ENCODE measurements at places on chromosomes 7 and 10.

- DNase-seq = no peak
These were observed 278.2 kb upstream of the IMMP2L start for GRCh38 chr7:111840528-111840927.

GRCh38 chr7:14191686-14192098 lies 202.2 kb upstream of the ETV1 start:
- DNase-seq = no peak

- no peak for DNase-seq
These were observed 39.2 kb downstream of the WBP1L start for GRCh38 chr10:102782673-102783551.

- no peak for DNase-seq
These were observed 19.9 kb downstream of the ABRAXAS2 start for GRCh38 chr10:124821520-124821919.

- no peak for DNase-seq
These were observed 113.5 kb downstream of the PLCE1 start for GRCh38 chr10:94107191-94107590.

DNA sequence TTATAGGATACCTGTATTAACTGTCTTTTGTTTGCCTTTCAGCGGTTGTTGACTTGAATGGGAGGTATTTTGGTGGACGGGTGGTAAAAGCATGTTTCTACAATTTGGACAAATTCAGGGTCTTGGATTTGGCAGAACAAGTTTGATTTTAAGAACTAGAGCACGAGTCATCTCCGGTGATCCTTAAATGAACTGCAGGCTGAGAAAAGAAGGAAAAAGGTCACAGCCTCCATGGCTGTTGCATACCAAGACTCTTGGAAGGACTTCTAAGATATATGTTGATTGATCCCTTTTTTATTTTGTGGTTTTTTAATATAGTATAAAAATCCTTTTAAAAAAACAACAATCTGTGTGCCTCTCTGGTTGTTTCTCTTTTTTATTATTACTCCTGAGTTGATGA lies 26.6 kb downstream of the RBM17 start:
- DNase-seq = no peak

DNA sequence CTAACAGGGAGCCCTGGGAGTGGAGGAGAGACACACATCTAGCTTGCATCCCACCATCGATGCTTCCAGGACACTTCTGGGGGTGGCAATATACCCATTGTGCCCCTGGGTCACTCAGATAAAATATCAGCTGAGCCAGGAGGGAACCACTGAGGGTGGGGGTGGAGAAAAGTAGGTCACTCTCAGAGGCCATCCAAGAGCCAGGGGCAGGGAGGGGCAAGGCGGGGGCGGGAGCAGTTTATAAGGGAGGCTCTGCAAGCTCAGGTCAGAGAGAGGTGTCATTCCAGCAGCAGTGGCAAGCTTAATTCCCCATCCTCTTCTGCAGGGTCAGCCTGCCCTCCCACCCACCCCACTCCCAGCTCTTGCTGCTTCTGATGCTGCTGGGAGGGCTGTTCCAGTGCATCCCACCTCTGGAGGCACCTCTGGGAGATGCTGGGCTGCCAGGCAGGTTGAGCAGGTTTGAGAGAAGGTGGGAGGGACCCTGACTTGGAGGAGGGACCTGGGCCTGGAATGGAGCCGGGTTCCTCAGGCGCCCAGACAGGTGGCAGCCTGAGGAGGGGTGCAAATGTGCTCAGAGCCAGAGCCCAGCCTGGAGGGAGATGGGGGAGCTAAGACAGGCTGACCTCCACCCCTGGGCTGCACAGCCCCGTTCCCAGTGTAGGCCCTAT lies 20.1 kb upstream of the TLX1 start:
- DNase-seq = no peak

DNA sequence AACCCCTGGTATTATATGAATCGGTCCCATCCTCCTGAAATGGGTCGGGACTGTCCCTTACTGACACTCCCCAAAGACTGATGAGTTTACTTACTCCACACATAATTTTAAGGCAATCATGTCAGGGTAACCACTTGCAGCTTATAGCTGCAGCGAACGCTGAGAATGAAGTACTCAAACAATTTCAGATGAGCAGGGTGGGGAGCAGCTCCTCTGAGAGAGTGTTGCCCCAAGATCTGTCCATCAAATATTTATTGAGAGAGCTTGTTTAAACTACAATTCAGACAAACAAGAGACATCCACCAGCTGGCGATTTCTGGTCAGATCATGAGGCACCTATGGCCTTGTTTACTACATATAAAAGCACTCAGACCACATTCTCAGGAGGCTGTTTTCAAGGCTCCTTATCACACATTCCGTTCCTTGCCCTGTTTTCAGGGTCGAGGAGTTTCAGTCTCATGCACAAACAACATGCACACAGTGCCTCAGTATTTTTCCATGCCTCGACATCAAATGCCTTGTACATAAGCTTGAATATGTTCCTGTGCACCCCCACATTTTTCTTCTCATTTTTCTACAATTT lies 80.1 kb downstream of the THSD7A start:
- no peak for DNase-seq

DNA sequence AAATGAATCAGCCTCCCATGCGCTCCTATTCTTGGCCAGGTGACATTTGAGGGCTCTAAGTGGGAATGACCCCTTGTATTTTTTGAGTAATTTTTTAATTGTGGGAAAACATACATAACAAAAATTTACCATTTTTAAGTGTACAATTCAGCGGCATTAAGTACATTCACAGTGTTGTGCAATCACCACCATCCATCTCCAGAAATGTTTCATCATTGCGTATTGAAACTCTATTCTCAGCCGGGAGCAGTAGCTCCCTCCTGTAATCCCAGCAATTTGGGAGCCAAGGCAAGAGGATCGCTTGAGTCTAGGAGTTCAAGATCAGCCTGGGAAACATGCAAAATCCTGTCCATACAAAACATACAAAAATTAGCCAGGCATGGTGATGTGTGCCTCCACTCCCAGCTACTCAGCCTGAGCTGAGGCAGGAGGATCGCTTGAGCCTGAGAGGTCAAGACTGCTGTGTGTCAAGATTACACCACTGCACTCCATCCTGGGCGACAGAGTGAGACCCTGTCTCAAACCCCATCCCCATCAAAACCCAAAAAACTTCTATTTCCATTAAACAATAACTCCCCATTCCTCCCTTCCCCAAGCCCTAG lies 2.5 kb downstream of the ANTXRL start:
- no peak for DNase-seq

- no peak for DNase-seq
These were observed 41.5 kb downstream of the TPST1 start for GRCh38 chr7:66246554-66247171.

GRCh38 chr7:104627516-104627915 lies 299.1 kb downstream of the LHFPL3 start:
- DNase-seq = no peak

- no peak for DNase-seq
These were observed 102.5 kb upstream of the APBB1IP start for GRCh38 chr10:26335574-26336093.

GRCh38 chr7:95822717-95823116 lies 50.4 kb downstream of the DYNC1I1 start:
- DNase-seq = no peak

DNA sequence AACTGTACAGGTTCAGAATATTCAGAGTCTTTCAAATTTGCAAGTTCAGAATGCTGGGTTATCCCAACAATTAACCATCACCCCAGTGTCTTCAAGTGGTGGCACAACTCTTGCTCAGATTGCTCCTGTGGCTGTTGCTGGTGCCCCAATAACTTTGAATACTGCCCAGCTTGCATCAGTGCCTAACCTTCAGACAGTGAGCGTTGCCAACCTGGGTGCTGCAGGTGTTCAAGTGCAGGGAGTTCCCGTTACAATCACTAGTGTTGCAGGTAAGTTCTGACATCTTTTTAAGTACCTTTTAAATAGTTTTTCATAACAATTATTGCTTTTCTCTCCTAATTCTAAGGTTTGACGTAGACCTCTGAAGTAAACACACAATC lies 2.7 kb downstream of the SP4 start:
- no peak for DNase-seq

DNA sequence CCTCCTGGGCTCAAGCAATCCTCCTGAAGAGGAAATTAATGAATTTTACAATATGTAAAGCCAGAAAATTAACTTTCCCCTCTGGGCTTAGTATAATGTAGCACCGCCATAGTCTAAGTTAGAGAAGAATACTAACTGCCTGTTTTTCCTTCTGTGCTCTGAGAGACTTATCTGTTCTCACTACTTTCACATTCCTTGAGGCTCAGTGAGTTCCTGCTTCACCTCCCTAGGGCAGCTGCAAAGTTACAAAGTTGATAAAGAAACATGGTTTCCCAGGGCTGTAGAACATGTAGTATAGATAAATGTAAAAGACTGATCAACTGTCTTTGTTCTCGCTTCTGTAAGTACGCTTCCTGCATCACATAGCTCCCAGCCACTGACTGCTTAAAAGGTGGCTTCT lies 16.0 kb upstream of the OLAH start:
- DNase-seq = no peak

GRCh38 chr10:96675846-96676245 lies 44.5 kb downstream of the PIK3AP1 start:
- no peak for DNase-seq

- no peak for DNase-seq
These were observed 71.2 kb upstream of the DIP2C start for GRCh38 chr10:760622-761021.

DNA sequence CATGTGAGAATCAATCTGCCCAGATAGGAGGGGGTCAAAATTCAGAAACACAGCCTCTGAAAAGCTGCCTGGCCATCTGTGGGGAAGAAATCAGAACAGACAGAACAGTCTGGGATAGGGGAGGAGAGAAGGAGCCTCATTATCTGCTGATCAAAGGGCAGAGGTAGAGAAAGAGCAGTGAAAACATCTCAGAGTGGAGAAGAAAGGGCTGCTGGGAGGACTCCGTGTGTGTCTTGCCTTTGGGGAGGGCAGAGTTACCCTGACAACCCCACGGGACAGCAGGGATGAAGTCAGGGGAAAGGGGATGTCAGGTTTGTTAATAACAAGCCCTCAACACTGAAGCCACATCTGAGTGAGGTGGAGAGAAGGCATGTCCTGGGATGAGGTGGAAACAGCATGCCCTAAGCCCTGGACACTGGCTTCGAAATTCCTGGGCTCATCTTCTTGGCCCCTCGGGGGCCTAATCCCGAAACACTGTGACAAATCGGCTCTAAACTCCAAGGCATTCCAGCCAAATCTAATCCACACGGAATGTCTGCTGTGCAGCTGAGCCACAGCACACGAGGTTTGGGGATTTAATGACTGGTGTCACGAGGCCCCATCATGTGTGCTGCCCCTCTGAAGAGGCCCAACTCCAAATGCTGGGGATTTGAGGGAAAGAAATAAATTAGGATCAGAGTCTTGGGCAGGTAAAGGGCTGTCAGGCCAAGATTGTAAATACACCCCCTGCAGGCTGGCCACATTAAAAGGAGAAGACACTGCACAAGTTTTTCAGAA lies 82.8 kb upstream of the FGFR2 start:
- no peak for DNase-seq

DNA sequence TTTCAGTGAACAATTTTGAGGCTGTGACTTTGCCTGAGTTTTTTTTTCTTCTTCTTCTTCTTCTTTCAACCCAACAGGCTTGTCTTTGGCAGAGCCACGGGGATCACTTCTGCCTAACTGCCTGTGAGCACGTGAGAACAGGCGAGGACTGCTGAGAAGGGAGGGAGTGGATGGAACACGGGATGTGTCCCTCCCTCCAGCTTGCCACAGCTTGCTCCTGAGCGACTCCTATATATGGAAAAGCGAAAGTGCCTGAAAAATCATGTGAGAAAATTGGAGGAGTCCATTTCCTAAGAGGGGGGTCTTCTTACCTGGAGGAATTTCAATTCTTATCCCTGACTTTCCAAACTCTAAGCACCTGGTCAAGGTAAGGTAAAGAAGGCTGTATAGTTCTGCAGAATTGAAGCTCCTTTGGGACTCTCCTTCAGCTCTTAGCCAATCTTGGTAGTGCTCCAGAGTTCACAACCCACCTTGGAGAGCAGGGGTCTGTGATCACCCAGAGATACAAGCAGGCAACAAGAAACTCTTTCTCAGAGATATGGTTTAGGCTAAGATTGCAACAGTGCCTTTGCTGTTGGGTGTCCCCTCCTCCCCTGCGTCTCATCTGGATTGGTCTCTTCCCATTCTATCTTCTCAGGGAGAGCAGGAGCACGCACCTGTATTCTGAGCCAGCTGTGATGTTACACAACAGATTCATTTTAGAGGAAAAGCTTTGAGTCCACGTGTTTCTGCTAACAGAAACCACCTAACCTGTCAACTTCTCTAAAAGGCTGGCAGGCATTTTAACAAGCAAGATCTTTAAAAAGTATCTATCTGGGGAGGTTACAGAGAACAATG lies at the start of gene MAT1A:
TSS of gene MAT1A (minus strand) at position 208 of the 837 bp plus-strand sequence. CDS start 235 bp downstream, outside the sequence.
- no peak for DNase-seq

GRCh38 chr10:98363220-98363619 lies 51.8 kb downstream of the PYROXD2 start:
- DNase-seq = no peak

- DNase-seq = no peak
These were observed 158.6 kb upstream of the TCF7L2 start for GRCh38 chr10:112791447-112791846.

DNA sequence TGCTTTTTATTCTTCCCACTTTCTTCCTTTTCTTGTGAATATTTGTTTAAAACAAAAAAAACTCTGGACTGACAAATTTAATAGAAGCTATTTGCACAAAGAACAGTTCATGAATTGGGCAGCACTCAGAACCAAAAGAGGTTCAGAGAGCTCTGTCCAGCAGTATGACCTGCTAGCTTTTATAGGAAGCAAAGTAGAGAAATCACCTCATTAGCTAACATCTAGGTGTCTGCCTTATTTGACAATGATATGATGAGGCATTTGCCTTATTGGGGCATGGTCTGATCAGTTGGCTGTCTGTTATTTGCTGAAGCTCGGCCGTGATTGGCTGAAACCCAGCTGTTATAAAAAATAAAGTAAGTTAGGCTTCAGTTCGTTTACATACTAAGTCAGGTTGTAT lies 819 bp upstream of the TRIM4 start:
- DNase-seq = no peak

- no peak for DNase-seq
These were observed 27.3 kb upstream of the CALD1 start for GRCh38 chr7:134752006-134752760.

DNA sequence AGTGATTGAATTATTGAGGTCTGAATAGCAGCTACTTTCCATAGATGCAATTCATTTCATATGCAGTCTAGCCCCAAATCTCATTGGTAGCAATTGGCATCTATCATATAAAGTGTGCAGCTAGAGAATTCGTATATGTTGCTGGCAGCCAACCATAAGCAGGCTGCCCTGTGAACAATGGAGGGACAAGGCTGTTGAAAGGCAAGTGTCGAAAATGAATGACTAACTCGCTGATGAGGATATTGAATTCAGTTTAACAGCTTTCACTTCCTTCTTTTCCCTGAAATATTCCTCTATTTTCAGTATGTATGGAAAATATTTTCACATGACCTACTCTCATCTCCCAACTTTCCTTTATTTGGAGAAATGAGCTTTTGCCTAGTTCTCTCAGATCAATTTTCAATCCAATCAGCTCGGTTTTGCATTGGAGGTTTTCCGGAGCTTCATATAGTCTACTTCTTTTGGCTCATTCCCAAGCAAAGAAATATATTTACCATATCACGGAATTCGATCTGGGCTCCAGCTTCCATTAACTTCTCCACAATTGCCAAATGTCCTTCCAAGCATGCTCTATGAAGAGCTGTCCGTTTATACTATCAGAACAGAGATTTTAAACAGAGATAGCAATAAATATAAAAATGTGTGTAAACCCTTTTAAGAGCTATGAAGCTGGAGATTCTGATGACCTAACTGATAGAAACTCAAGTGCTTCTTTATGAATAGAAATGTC lies 3.5 kb downstream of the ANKRD1 start:
- DNase-seq = no peak

GRCh38 chr7:115306586-115306985 lies 384.7 kb downstream of the MDFIC start:
- no peak for DNase-seq
